ENCODE measurements at places on chromosomes 1 and 21.

- DNase-seq, result peak; percentile 23
These were observed 93.7 kb downstream of the CTH start for GRCh38 chr1:70504821-70505193.

DNA sequence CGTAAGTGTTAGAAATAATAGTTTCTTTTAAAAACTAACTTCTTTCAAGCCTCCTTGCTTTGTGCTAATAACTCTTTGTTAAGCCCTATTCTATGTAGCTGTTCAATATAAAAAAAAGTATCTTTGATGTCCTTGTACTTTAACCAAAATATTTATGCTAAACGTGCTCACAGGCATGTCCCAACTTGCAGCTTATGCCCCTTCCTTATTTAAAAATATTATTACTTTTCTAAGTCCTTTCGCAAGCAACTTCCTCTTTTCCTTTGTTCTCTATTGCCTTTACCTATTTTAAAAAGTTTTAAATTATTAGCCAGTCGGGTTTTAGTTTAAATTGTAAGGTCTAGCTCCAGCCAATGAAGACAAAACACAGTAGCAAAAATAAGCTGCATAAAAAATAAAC lies 43.4 kb upstream of the NBPF3 start:
- DNase-seq, result no peak

DNA sequence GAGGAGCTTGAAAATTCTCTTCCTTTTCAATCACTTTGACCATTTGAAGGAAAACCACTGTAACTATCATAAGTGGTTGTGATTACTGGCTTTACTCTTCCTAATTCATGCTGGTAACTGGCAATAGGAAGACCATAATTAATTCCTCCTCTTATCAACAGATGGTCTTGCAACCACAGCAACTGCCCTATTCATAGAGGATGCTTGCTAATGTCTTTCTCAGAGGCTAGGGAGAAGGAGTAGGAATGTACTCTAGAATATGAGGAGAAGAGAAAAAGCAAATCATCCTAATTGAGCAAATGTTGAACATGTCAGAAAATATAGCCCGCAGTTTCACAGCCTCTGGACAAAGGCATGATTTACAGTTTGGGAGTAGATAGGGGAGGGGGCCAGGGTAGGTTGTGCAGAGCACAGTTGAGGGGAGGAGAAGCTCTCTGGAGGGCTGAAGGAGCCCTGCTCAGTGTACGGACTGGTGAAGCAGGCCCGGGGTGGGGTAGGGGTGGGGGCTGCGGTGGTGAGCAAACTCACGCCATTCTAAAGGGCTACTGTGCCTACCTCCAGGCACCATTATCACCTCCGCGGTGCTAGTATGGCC lies 192.9 kb downstream of the PCP4 start:
- no peak for DNase-seq

- DNase-seq, result no peak
These were observed at the start of gene RAB42 for GRCh38 chr1:28591708-28592320. Gene RAB42 (plus strand): TSS chr1:28592265. CDS start chr1:28592512, 247 bp downstream.

DNA sequence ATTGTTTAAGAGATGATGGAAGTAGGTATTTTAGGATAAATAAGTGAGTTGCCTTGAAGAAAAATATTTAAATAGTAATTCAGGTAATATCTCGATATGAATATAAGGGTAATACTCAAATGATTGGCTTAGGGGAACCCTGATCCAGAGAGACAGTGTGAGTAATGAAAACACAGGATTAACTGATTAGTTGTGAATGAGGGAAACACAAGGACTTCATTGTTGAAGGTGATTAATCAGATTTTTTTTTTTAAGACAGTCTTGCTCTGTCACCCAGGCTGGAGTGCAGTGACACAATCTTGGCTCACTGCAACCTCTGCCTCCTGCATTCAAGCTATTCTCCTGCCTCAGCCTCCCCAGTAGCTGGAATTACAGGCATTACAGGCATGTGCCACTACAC lies 12.7 kb downstream of the SLC25A33 start:
- no peak for DNase-seq

GRCh38 chr1:109341944-109342930 lies 35.4 kb upstream of the MYBPHL start:
- DNase-seq, result no peak

DNA sequence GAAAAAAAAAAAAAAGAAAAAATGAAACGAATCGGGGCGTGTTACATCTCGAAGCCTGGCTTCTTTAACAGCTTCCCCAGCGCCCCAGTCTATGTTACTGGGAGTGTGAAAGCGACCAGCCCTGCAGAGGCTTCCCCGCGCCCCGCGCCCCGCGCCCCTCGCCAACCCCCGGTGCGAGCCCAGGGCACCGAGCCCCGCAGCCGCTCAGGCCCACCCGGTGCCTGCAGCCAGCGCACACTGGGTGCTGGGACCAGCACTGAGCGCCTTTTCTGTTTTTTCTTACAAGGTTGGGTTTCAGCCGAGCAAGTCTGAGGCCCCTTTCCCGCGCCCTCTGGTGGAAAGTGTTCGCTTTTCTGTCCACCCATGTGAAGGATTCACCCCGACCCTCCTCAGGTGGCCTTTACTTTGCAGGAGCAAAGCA lies 42.1 kb upstream of the ZNF496 start:
- DNase-seq, result no peak

- DNase-seq, result no peak
These were observed 34.2 kb upstream of the TMEM125 start for GRCh38 chr1:43235451-43236121.

DNA sequence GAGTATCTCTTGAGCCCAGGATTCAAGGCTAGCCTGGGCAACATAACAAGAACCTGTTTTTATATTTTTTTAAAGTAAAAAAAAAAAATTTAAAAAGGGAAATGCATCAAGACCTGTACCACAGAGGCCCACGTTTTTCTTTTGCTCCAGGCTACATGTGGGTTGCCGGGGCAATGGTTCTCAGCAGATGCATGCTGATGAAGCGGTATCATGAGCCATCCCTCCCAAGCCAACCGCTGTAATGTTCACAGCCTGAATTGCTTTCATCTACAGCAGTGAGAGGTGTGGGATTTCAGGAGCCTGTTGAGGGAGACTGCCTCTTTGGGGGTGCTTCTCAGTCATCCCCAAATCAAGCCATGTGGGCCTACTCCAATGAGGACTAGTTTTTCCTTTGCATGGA lies 60.5 kb downstream of the CD58 start:
- no peak for DNase-seq

DNA sequence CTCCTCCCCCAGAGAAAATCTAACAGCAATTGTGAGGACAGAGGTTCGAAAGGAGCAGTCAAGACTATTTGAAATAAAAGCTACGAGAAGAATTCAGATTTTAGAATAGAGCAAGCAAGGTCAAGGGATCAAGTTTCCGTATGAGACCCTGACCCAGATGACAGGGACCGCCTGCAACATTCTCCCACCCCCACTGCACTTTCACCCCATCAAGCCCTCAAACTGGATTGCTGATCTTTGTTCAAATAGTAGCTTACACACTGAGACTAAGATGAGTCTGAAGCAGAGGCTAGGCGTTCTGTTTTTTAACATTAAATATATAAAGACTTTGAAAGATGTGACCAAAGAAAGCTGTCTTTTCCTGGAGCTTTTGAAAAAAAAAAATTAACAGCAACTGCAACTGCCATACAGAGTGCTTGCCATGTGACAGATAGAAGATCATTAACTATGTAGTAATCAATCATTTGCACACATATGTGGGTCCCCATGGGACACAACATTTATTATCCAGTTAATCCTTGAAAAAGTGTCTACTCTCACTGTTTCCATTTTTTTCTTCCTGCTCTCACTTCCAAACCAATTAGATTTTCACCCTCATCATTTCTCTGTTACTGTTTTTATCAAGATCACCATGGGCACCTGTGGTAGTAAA lies 120.0 kb downstream of the GRIK1 start:
- DNase-seq, result no peak

DNA sequence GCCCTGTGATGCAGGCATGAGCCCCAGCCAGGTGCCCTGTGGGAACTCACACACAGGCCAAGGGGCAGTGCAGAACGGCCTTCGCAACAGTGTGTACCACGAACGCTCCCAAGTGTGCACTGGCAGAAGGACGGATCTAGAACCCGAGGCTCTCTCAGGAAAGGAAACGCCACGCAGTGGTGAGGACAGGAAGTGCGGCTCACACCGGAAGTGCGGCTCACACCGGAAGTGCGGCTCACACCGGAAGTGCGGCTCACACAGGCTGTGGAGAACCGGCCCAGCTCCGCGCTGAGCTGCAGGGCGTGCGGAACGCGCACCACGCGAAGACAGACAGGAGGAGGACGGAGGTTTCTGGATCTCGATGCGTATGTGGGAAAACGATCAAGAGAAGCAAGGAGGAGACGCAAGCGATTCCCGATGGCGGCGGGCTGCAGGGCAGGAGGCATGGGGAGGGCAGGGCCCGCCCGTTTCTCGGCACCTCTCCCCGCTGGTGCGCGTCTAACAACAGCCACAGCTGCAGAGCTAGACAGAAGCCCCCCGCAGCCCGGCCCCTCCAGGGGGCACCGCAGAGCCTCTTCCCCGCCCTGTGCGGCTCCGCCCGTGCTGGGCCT lies 35.9 kb upstream of the TMEM52 start:
- no peak for DNase-seq

- no peak for DNase-seq
These were observed 98.4 kb downstream of the EDEM3 start for GRCh38 chr1:184656221-184656620.

DNA sequence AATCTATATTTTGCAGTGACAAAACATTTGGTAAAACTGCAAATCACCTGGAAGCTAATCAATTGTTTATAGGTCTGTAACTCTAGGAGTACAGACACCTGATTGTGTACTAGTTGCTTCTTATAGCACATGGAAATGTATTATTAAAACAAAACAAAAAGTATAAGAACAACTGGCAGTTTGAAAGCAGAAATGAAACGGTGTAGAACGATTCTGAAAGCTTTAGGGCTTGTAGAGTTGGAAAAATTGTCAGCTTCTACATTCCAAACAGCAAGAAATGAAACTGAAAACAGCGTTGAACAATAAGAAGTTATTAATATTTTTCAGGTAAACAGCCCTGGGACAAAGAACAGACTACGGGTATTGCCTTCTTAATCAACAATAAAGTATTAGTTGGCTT lies 273.3 kb downstream of the OLFM3 start:
- DNase-seq, result no peak

DNA sequence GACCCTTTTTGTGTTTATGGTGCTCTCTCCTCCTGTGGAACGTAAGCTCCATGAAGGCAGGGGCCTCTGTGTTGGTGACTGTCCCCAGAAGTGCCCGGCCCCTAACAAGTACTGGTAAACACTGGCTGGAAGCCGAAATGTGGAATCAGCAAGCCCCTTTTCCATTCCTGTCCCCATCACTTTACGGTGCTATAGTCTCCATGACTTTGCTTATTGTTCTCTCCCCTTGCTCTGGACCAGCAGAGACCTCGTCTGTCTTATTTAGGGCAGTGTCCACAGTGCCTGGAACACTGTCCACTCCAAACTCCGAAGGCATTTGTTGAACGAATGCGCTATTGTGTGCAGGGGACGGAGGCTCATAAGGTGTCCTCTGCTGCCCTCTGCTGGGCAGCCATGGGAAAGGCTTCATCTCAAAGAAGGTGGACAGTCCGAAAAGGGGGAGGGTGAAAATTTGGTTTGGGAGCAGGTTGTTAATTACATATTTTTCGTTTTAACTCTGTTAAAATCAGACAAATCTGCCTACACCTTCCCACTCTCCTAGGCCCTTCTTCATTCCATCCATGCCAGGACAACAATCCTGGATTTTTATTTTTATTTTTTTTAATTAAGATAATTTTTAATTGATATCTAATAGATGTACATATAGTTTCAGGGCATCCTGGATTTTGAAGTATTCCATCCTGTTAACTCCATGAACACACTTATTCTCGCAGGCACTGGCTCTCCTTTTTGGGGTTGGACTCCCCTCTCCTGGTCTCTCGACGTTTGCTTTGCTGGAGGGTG lies 115.6 kb downstream of the PGBD5 start:
- DNase-seq, result peak; percentile 20

DNA sequence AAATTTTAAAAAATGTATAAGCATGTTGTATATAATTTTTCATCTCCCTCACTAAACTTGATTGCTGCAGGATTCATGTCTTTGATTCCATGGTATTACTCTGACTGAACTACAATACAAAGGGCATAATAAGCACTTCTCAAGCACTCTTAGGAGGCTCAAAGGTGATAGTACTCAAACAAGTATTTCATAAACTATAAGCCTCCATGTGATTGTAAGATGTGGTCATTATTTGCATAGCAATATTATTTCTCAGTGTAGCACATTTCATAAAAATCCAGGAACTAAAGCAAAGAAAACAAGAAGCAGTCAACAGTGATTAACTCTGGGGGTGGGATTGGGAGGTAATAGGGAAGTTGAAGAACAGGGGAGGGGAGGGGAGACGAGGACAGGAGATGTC lies 106.2 kb upstream of the DPT start:
- no peak for DNase-seq

DNA sequence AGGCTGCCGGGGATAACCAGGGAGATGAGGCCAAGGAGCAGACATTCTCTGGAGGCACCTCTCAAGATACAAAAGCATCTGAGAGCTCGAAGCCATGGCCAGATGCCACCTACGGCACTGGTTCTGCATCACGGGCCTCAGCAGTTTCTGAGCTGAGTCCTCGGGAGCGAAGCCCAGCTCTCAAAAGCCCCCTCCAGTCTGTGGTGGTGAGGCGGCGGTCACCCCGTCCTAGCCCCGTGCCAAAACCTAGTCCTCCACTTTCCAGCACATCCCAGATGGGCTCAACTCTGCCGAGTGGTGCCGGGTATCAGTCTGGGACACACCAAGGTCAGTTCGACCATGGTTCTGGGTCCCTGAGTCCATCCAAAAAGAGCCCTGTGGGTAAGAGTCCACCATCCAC lies 19.4 kb upstream of the SH3D21 start:
- no peak for DNase-seq

- DNase-seq, result no peak
These were observed 20.9 kb downstream of the SLC30A1 start for GRCh38 chr1:211557894-211558625.

GRCh38 chr1:18931730-18932129 lies 24.7 kb downstream of the IFFO2 start:
- DNase-seq, result no peak

GRCh38 chr21:40638466-40639251 lies 208.3 kb downstream of the DSCAM start:
- no peak for DNase-seq
